Osteoblast (primary cell): ENCODE measurements at places on chromosomes 16 and 17. TPM values are rescaled to one million over a fixed set of nuclear protein-coding genes. Genes with fewer than 3 reads are reported as not detected.

The TBCD gene
- total RNA-seq, result 28.0 and 29.0 TPM in 2 replicates

The HAPSTR1 gene
- total RNA-seq, result 86.3 and 93.4 TPM in 2 replicates

The SLC35G6 gene
- total RNA-seq, result not detected in 2 replicates

The C16orf87 gene
- total RNA-seq, result 7.7 and 9.8 TPM in 2 replicates

- peak; percentile 61 for DNase-seq
Observed at GRCh38 chr16:10862438-10862837, 14.6 kb upstream of the CIITA start.

DNA sequence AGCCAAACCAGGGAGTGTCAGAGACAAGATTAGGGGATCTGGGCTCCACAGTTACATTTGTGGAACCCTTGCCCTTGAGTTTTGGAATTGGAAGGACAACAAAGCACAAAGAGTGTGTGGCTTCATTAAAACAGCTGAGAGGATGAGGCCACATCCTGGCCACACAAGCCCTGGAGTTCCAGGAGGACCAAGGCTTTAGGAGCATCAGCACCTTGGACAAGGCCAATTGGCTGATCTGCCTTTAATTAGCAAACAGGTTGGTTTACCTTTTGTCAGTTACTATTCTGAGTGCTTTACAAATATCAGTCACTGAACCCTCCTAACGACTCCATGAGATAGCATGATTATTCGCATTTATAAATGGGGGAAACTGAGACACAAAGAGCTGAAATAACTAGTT is 54.7 kb downstream of the SLC6A2 start:
- DNase-seq, result no peak

GRCh38 chr17:46877466-46877865 is 26.1 kb downstream of the WNT9B start:
- peak; percentile 45 for DNase-seq

- DNase-seq, result no peak
Observed at GRCh38 chr16:75565640-75566039, 539 bp upstream of the GABARAPL2 start.

DNA sequence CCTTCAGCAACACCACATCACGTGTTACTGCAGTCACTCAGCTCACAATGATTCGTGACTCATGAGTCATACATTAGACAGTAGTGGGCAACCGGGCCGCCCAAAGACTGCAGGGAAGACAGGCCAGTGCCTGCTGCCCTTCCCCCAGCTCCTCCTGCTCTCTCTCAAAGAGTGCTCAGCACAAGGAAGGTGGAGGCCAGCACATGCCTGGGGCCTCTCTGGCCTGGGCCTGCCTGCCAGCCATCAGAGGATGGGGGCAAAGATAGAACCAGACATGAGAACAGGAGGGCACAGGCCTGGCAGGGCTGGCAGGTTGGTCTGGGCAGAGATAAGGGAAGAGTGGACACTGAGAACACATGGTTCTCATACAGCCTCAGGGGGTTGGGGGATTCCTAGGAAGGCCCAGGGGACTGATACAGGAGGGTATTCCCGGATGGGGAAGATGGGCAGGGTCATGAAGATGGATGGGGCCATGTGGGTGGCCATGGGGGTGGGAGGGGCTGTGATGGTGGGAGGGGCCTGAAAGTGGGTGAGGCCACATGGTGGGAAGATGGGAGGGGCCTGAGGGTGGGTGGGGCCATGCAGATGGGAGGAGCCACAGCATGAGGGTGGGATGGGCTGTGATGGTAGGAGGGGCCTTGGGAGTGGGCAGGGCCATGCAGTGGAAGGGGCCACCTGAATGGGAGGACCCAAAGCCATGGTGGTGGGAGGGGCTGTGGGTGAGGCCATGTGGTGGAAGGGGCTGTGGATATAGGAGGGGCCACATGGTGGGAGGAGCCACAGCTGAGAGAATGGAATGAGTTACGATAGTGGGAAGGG is 29.0 kb downstream of the KATNB1 start:
- DNase-seq, result peak; percentile 100

DNA sequence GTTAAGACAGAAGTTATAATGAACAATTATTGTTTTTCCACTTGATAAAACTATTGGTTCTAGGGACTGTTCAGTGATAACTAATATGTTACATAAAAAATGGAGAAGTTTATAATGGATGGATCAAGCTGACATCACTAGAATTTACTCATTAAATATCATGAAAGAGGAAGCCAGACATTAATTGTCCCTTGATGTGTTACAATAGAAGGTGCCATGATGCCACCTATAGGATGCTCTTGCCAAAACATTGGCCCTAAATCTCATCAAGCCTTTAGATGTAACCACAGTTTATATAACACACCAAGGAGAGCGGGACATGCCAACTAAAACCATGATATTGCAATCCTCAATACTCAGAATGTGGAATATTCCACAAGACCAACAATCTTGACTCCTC is 147.9 kb upstream of the MON1B start:
- DNase-seq, result peak; percentile 73

GRCh38 chr17:60077672-60078519 is 825 bp downstream of the HEATR6 start:
- DNase-seq, result no peak

DNA sequence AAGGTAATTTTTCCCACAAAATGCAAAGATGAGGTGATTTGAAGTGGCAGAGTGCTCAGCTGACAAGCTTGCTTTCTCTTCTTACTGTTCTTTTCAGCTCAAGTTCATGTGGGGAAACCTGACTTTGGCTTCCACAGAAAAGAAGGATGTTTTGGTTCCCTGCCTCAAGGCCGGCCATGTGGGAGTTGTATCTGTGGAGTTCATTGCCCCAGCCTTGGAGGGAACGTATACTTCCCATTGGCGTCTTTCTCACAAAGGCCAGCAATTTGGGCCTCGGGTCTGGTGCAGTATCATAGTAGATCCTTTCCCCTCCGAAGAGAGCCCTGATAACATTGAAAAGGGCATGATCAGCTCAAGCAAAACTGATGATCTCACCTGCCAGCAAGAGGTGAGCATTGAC is 18.4 kb upstream of the TMEM106A start:
- no peak for DNase-seq

- peak; percentile 10 for DNase-seq
Observed at GRCh38 chr16:78057803-78058564, 35.6 kb downstream of the CLEC3A start.
